H1 (cell line): ENCODE measurements at places on chromosomes 7 and 10.

DNA sequence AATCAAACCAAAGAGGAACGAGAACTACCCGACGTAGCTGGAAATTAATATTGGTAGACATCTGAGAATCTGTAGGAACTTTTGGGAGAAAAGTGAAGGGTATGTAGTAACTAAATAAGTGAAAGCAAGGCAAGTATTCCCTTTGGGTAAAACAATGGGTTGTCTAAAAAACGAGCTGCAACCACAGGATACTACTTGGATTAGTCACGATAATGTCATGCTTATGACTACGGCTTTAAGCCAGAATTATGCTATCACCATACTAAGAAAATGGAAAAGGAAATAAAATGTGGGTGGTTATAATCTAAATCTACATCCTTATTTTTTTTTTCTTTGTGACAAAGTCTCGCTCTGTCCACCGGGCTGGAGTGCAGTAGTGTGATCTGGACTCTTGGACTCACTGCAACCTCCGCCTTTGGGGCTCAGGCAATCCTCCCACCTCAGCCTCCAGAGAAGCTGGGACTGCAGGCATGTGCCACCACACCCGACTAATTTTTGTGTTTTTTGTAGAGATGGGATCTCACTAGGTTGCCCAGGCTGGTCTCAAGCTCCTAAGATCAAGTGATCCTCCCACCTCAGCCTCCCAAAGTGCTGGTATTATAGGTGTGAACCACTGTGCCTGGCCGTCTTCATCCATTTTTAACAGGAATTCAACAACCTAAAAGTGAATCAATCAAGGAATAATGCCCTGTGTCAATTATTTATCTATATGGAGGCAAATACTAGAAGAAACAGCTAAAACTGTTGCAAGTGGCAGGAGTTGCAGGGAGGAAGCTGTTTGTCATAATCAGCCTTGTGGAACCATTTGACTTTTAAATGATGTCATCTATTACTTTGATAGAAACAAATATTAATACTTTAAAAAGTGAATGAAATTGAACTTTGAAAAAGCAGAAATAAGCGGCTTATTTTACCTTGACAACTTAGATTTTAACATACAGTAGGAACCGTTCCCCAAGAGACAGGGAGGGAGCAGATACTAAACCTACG is 189.3 kb downstream of the PRPF18 start:
- no peaks in the 10 kb centered on the region for H3K4me1 ChIP-seq
- DNase-seq, result no peak
- no peak overlapping the region for H3K4me3 ChIP-seq
- H3K36me3 ChIP-seq, result no peaks in the 10 kb centered on the region
- no peaks in the 10 kb centered on the region for H3K27me3 ChIP-seq

- no peak overlapping the region for H3K4me3 ChIP-seq
- no peak for DNase-seq
- H3K27ac ChIP-seq, result no peak overlapping the region
- no peaks in the 10 kb centered on the region for H3K4me1 ChIP-seq
Measured at GRCh38 chr7:15485431-15485830, 76.4 kb downstream of the AGMO start.

- H3K36me3 ChIP-seq, result no peaks in the 10 kb centered on the region
- no peak for DNase-seq
- peaks cover 2% of the 10 kb centered on the region; the same call in 1 of the 2 replicates for H3K4me1 ChIP-seq
- no peak overlapping the region for H3K27ac ChIP-seq
Measured at GRCh38 chr7:37709631-37710509, 26.3 kb downstream of the GPR141 start.

- H3K4me3 ChIP-seq, result no peak overlapping the region
- H3K36me3 ChIP-seq, result no peaks in the 10 kb centered on the region
- no peak overlapping the region for H3K27ac ChIP-seq
- H3K27me3 ChIP-seq, result no peaks in the 10 kb centered on the region
Measured at GRCh38 chr7:39898867-39899266, 51.2 kb upstream of the CDK13 start.

- H3K4me3 ChIP-seq, result no peak overlapping the region
- H3K27me3 ChIP-seq, result no peaks in the 10 kb centered on the region
- no peaks in the 10 kb centered on the region for H3K4me1 ChIP-seq
- DNase-seq, result no peak
Measured at GRCh38 chr10:122575776-122576175, 15.2 kb downstream of the DMBT1 start.

DNA sequence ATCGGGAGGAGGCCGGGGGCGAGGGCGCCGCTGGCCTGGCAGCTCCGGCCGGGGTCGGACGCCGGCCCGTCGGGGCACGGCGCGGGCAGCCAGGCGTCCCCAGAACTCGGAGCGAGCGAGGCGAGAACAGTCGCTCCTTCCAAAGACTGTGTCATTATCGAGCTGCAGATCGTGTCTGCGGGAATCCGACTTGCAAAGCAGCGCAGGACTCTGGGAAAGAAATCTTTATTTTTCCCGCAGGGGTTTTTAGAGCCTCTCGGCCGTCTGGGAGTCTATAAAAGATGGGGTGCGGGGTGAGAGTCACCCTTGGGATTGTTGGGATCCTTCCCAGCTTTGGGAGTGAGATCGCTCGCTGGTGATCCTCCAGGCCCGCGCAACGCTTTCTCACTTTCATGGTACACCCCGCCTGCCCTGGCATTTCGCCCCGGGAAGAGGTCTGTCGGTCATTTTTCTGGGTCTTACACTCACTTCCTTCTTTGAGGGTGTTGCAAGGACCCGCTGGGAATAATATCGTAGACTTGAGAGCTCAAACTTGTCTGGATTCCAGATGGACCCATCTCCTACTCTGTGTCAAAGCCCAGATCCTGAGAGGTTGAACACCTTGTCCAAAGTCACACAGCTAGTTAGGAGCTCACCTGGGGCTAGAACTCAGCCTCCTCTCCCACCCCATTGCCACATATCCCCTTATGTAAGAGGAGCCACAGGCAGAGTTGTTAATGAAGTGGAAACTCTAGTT is 1.0 kb downstream of the UBTD1 start:
- peak overlapping the region; percentile 89 for H3K4me3 ChIP-seq
- H3K4me1 ChIP-seq, result peaks cover 8% of the 10 kb centered on the region; the same call in 1 of the 2 replicates
- DNase-seq, result no peak
